Neural crest cell (in vitro differentiated cells): ENCODE measurements at places on chromosomes 11 and 22.

- DNase-seq, result no peak
Observed at GRCh38 chr22:48513446-48513845, 1314.2 kb downstream of the BRD1 start.

- no peak for DNase-seq
Observed at GRCh38 chr11:5467527-5467926, 18.4 kb downstream of the OR51I2 start.

DNA sequence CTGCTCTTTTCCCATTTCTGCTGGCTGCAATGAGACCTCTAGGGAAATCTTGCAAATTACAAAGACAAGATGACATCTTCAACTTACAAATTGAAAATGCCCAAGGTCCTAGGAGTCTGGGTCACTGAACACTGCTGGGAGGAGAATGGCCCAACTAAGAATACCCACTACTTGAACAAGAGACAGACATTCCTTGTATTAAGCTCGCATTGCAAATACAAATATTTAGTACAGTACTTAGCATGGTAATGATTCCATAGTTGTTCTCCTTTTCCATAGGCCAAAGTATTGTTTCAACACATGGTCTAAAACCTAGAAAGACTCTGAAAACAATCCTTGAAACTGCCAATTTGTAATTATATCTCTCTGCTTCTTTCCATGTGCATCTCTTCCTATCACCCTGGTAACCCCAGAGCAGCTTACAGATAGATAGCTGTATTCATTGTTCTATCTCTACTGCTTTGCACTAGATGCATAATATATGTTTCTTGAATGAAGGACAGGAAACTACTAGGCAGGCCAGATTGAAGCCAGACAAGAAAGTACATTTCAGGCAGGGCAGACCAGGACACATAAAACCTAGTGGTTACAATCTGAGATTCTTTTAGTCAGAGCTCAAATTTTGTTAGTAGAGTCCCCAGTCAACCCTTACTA is 1545.7 kb upstream of the TENM4 start:
- no peak for DNase-seq

- no peak for DNase-seq
Observed at GRCh38 chr22:25100948-25101347, 98.7 kb upstream of the CRYBB3 start.

DNA sequence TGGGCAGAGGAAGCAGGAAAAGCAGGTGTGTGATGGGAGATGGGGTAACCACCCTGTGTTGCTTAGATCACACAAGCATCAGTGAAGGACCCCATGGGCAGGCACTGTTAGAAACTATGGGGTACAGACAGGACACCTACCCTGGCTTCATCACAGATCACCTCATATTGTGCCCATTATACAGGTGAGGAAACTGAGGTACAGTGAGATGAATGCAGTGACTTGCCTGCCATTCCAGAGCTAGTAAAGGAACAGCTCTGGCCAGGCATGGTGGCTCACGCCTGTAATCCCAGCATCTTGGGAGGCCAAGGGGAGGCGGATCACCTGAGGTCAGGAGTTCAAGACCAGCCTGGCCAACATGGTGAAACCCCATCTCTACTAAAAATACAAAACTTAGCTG is 5.9 kb upstream of the MARK2 start:
- no peak for DNase-seq

DNA sequence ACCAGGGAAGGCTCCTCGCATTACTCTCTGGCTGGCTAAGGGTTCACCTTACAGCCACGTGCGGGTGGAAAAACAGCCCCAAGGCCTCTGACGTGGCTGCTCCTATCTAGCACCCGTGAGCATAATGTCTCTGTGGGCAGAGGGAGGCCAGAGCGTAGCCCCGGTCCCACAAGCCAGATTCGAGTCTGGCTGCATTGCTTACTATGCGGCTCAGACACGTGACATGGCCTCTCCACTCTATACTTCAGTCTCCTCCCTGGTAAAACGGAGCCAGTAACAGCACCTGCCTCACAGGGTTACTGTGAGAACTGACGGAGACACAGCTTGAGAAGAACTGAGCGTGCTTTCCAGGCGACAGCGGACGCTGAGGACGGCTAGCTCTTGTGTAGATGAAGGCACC is 105.8 kb upstream of the BID start:
- DNase-seq, result no peak

DNA sequence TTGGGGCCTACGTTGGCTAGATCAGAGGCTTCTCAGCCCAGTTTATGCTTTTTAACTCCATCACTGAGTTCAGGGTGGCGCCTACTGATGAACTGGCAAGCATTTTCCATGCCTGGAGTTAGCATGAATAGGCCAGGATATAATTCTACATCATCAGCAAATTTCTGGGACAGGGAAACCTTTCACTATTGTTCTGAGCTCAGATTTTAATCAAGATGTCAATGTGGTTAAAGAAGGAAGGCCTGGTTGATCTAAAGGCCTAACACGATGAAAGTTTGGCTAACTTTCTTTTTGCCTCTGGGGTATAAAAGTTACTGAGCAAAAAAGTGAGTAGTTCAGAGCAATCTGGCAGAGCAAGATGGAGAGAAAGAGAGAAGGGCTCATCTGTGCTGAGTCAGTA is 21.7 kb upstream of the IFITM3 start:
- no peak for DNase-seq

DNA sequence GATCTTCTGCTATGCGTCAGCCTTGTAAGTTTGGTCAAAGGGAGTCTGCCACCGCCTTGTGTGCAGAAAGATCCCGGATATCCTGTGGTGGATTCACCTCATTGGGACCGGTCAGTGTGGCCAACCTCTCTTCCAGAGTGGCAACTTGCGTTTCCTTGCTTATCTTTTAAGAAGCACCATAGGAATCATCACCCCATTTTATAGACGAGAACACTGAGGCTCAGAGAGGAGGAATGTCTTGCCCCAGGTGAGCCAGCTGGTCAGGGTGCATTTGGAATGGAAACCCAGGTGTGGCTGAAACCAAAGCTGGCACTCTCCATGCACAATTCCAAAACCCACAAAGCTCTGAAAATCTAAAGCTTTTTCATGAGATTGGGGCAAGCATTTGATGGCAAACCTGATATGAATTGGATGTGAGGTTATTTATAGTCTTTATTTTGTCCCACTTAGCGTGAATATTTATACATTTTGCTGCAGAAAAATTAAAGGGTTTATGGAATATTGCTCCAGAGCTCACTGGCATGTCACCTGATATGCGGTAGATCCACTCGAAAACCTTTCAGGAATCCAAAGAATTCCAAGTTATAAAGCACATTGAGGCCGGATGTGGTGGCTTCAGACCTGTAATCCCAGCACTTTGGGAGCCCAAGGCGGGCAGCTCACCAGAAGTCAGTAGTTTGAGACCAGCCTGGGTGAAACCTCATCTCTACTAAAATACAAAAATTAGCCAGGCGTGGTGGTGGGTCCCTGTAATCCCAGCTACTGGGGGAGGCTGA is 12.1 kb upstream of the EIF3D start:
- DNase-seq, result no peak

- no peak for DNase-seq
Observed at GRCh38 chr22:22925805-22926369, 38.3 kb downstream of the IGLL5 start.

DNA sequence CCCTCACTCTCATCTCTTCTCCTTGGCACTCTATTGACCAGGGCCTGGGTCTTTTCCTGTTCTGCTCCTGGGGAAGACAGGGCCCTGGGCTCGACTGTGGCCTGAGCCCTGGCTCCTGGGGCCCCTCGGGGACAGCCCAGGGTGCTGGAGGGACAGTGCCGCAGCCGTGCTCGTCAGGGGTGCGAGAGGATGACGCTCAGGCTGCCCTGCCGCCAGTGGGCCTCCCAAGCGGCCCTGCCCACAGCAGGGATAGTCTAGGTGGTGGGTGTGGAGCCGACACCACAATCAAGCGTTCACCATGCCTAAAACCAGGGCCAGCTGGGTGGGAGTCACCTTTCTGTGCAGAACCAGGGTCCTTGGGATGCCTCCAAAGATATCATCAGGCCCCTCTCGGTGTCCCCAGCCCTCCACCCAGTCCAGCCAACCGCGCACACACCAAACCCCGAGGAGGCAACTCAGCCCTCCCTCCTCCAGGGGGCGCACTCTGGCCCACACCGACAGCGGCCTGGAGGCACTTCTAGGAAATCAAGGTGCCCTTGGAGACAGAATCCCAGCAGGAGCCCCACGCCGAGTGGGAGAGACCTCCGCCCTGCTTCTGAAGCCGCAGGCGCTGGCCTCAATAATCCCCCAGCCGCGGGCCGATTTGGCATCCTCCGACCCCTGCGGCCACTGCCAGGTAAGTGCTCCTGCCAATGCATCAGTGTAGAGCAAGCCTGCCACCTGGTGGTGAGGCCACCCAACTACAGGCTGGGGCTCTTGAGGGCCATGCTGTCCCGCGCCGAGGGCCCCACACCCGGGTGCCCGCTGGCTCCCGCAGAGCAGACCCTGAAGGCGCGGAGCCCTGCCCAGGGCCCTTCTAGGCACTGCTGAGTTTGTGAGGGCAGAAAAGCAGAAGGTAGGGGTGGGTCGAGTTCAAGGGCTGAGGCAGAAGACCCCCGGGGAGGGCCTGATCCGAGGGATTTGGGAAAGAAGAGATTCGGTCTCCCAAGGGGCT is 496.4 kb downstream of the BUD13 start:
- peak; percentile 92 for DNase-seq

DNA sequence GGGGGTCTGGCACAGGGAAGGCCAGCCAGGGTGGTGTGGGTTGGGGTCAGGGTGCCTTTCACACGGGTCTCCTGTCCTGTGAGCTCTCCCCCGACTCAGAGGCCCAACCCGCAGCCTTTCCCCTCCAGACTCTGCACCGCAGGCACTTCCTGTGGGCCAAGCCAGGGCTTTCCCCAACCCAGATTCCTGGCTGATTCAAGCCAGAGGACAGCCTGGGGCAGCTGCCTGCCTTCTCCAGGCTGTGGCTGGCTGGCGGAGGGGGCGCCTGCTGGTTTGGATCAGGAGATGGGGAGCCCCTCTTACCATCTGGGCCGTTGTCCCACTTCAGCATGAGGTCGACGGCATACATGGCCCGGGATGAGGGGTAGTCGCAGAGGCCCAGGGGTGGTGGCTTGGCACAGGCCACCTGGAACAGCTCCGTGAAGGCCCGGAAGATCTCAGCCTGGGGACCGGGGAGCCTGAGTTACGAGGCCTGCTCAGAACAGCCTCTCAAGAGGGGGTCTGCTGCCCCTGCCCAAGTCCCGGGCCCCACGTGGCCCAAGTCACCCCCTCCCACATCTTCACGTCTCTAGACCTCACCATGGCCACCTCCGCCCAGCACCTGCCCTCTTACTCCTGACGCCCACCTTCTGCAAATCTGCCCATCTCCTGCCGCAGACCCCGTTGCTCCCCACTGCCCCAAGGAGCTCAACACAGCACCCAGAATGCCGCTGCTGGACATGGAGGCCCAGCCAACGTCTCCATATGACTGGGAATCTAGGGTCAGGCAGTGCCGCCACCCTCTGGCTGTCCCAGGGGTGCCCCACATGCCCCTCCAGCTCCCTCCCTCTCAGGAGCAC is 17.3 kb downstream of the TSPO start:
- no peak for DNase-seq

- DNase-seq, result peak; percentile 50
Observed at GRCh38 chr11:120013325-120014250, 124.3 kb downstream of the TRIM29 start.

DNA sequence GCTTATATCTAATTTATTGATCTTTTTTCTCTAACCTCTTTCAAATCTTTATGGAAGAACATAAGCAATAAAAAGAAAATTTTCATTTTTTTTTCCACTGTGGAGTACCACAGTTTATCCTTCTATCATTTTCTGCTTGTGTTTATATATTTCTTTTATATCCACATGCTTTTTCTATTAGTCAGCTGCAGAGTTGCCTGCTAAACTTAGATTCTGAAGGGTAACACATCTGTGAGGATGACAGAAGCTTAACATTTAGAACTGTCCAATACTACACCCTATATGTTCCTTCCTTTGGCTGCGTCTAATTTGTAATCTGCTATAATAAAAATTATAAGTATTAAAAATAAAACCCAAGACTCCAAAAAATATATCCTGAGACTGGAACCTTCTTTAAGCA is 20.8 kb downstream of the CCDC90B start:
- no peak for DNase-seq

DNA sequence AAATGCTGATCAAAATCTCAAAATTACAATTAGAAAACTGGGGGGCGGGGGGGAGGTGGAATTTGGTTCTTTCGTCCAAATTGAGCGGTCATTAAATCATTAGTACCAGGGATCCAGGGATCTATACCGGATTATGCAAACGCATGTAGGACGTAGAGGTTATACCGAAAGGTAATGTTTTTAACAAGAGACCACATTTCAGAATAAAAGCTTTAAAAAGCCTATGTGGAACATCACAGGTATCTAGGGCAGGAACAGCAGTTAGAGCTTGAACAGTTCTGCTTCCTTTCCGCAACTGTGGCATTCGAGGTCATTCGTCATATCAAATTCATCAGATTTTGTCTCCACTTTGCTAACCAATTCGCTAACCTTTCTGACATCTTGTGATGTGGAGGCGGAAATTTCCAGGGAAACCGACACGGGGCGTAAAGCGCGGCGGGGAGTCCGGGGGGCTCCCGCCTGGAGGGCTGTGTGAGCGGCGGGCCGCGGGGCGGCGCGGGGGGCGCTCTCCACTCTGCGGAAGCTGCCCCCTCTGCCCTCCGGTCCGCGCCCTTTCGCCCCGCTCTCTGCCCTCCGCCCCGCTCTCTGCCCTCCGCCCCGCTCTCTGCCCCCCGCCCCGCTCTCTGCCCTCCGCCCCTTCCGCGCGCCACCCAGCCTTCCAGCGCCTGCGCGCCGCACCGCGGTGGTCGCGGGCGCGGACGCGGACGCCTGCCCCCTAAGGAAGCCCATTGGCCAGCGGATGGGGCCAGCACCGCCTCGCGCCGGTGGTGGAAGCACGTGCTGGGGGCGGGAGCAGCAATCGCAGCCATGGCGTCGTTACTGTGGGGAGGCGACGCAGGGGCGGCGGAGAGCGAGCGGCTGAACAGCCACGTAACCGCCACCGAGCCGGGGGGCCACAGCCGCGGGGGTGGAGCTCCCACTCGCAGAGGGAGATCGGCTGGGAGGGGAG is at the start of gene DDX25:
Gene DDX25 (plus strand): TSS at position 798 of the 949 bp plus-strand sequence. CDS start 10 bp downstream, at position 808.
- DNase-seq, result peak; percentile 63

- DNase-seq, result no peak
Observed at GRCh38 chr11:2293984-2294925, 7.5 kb downstream of the C11orf21 start.

GRCh38 chr11:1896923-1897322 is 5.2 kb upstream of the PRR33 start:
- no peak for DNase-seq

GRCh38 chr22:43297270-43298061 is 45.7 kb downstream of the SCUBE1 start:
- no peak for DNase-seq

GRCh38 chr11:78094250-78094649 is 14.6 kb upstream of the NDUFC2 start:
- DNase-seq, result no peak

DNA sequence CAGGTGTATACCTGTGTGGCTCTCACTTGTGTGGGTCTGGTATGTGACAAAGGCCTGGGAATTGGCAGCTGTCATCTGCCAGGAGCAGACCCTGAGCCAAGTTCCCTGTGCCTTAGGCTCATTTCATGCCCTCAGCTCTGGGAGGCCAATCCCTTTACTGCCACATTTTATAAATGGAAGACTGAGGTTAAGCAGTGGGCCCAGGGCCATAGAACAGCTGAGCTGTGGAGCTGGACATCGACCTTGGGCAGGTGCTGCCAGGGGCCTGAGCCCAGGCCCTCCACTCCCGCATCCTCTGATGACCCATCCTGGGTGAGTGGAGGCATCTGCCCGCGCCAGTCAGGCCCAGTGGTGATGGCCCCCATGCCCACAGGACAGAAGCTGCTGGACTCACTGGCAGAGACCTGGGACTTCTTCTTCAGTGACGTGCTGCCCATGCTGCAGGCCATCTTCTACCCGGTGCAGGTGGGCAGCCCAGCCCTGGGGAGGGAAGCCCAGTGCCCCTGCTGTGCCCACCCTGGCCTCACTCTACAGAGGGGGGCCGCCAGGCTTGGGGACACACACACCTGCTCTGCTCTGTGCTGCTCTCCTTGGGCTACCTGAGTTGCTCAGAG is 20.9 kb upstream of the ARHGAP8 start:
- DNase-seq, result no peak
